Transverse colon (tissue), 4 donors: ENCODE measurements at places on chromosomes 11 and 22. TPM values are rescaled to one million over a fixed set of nuclear protein-coding genes. Genes with fewer than 3 reads are reported as not detected.

- peak overlapping the region; percentile 46 for H3K4me3 ChIP-seq
- H3K27me3 ChIP-seq: peaks cover 39% of the 10 kb centered on the region
- no peak for DNase-seq
- H3K4me1 ChIP-seq: peaks cover 10% of the 10 kb centered on the region
- peak overlapping the region; percentile 58 for H3K27ac ChIP-seq
- H3K36me3 ChIP-seq: no peaks in the 10 kb centered on the region
These were observed 431 bp downstream of the SLC37A2 start for GRCh38 chr11:125063429-125064043.

MRGPRE gene
- total RNA-seq: not detected

DNA sequence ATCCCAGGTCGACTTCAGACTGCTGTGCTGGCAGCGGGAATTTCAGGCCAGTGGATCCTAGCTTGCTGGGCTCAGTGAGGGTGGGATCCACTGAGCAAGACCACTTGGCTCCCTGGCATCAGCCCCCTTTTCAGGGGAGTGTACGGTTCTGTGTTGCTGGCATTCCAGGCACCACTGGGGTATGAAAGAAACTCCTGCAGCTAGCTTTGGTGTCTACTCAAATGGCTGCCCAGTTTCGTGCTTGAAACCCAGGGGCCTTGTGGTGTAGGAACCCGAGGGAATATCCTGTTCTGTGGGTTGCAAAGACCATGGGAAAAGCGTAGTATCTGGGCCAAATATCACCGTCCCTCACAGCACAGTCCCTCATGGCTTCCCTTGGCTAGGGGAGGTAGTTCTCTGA lies 254.8 kb downstream of the GRIK4 start:
- no peak overlapping the region for H3K27ac ChIP-seq
- H3K4me3 ChIP-seq: no peak overlapping the region

GRCh38 chr11:60842668-60843600 lies 1.0 kb downstream of the CCDC86 start:
- DNase-seq: no peak
- H3K4me3 ChIP-seq: peak overlapping the region; percentile 65
- H3K27ac ChIP-seq: peak overlapping the region; percentile 85
- no peaks in the 10 kb centered on the region for H3K27me3 ChIP-seq
- H3K36me3 ChIP-seq: no peaks in the 10 kb centered on the region
- peaks cover 33% of the 10 kb centered on the region for H3K4me1 ChIP-seq

ILK gene
- 159 TPM for total RNA-seq

USH1C gene
- 1,022 TPM for total RNA-seq
